Kidney glomerular epithelial cell (primary cell): ENCODE measurements at places on chromosomes 7 and 10.

- DNase-seq = no peak
Measured at GRCh38 chr10:76342996-76343395, 911.6 kb downstream of the LRMDA start.

- no peak for DNase-seq
Measured at GRCh38 chr7:25206765-25207164, 21.5 kb downstream of the NPVF start.

DNA sequence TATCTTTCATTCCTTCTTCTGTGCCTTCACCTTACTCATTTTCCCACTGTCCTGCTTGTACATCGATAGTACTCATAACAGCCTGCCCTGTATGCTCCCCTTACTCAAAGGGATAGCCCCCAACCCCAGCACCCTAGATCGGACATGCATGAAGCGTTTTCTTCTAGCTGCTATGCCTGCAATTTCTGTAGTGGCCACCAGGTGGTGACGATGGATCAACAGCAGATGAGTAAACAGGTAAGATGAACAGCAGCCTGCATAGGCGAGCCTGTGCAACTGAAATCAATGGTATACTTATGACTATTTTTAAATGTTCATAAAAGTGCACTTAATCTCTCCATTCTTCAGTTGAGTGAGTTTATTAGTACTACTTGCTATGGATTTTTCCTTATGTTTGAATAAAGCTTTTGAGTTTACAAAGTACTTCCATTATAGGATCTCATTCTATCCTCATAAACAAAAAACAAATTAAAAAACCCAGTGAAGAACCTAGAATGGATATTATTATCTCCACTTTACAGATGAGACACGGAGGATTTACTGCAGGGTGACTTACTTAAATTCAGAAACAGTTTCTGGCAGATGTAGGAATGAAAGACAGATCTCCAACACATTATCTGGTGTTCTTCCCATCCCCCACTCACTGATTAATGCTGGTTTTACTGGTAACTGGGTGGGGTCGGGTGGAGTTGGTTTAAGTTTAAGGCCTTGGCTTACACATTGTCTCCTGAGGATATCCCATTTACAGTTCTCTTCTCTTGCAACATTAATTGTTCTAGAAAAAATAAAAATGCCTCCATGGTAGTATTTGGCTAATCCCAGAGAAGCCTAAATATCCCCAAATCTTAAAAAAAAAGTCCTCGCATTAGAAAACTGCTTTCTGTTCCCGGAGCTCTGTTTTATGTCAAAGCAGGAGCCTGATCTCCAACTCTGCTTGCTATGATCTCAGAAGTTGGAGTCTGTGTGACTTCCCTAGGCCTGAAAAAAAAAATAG is 222.1 kb downstream of the GLI3 start:
- peak; percentile 2 for DNase-seq

GRCh38 chr10:61822781-61823230 is 78.7 kb upstream of the ARID5B start:
- peak; percentile 57 for DNase-seq

DNA sequence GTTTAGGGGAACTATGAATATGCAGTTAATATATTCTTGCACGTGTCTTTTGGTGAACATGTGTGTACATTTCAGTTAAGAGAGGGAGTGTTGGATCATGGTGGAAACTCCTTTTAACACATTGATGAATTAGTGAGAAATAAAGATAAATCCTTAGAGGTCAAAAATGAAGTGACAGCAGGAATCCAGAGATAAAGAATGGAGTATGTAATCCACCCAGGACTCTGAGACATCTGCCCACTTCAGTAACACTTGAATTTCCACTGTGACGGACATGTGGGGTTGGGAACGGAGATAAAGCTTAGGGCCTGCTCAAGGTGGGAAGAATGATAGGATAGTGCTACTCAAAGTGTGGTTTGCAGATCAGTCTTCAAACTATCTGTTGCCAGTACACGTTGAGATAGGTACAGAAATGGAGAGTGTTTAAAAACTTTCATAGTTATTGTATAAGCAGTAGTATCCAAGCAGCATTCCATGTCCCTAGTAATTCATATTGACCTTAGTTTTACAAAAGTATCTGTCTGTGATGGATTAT is 6.6 kb upstream of the RELN start:
- no peak for DNase-seq
